Chondrocyte (in vitro differentiated cells): ENCODE measurements at places on chromosomes 7 and 10. TPM values are rescaled to one million over a fixed set of nuclear protein-coding genes. Genes with fewer than 3 reads are reported as not detected.

GRCh38 chr7:66873476-66873875, 47.5 kb upstream of the TMEM248 start:
- H3K36me3 ChIP-seq, result peaks cover 4% of the 10 kb centered on the region
- no peak overlapping the region for H3K4me3 ChIP-seq

DNA sequence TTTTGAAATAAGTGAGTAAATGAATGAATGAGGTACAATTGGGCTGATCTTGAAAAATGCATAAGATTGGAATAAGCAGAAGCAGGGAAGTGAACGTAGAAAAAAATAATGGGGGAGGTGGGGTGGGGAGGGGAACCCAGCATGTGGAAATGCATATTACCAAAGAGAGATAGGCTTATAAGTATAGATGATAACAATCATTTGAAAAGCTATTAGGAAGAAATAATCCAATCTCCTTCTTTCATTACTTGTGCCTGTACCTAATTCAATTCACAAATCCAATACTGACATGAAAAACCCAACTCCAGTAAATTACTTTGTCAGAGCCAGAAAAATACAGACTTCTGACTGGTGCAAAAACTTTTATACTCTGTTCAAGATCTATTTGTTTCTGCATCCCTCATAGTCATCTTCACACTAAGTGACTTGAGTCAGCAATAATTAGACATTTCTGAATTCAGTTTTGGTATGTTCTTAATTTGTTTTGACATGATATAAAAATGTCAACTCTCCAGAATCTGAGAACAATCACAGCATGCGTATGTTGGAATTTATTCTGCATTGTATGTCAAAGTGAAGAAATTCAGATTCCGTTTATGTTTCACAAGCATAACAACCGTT, 99.2 kb downstream of the IQUB start:
- no peak overlapping the region for H3K27ac ChIP-seq
- no peaks in the 10 kb centered on the region for H3K36me3 ChIP-seq
- H3K27me3 ChIP-seq, result peaks cover 6% of the 10 kb centered on the region
- no peaks in the 10 kb centered on the region for H3K4me1 ChIP-seq
- no peak overlapping the region for H3K4me3 ChIP-seq
- no peak for DNase-seq

GRCh38 chr10:78944723-78945312, 123.9 kb upstream of the ZMIZ1 start:
- H3K36me3 ChIP-seq, result no peaks in the 10 kb centered on the region
- no peaks in the 10 kb centered on the region for H3K27me3 ChIP-seq
- no peak for DNase-seq
- H3K4me3 ChIP-seq, result no peak overlapping the region

DNA sequence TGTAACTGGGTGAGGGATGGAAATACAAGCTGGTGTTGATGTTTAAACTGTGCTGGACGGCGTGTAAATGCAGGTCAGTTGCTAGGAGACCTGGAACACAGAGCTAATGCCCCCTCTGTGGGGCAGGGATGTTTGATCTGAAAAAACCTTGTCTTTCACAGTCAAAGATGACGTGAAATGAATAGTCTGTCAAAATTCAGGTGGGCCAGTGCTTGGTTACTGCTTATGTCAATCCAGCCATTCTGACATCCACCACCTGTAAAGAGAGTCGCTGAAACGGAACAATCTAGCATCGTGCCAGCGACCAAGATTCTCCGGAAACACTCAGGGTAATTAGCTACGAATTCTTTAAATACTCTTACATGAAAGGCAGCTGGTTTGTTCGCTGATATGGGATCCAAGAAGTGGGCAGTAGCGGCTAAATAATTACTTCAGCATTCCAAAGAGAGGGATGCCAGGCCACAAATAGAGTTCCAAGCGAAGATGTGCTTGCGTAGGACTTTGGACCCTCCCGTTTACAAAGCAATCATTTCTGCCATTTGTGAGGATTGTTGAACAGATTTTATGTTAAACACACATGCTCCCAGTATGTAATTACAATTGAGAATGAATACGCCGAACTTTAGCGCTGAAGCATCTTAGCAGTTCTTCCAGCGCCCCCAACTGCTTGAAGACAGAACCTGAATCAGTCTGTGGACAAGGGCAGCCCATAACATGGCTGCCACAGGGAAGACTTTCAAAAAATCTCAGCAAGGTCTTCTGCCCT, 7.3 kb upstream of the ASB4 start:
- peaks cover 26% of the 10 kb centered on the region for H3K4me1 ChIP-seq
- no peak for DNase-seq
- no peak overlapping the region for H3K4me3 ChIP-seq
- no peak overlapping the region for H3K27ac ChIP-seq

DNA sequence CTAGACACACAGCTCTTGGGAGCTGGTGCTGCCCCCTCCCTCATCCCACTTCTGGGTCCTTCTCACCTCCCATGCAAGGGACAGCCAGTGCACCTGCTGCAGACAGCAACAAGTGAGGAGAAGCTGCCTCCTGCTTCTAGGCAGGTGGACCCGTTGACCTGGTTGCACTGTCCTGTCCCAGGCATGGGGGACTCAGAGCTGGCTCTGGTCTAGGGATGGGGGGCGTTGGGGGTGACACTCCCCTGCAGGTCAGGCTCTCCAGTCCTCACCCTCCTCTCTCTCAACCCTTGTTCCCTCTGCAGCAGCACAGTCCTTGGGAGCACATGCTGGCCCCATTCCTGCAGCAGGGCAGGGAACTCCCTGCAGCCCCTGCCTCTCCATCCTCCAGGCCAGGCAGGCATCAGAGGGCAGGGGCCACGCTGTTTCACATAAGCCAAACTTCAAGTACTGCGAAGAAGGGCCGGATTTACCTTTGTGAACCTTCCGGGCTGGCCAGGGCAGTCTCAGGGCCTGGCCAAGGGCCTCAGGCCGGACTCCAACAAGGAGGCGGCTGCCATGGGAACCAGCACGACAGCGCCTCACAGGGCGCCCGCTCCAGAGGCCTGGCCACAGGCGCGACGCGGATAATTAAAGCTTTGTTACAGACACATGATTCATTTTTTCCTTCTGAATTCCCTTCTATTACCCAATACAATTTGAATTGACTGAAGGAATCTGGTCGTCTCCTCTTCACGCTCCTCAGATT, 48.5 kb downstream of the RASGEF1A start:
- H3K27me3 ChIP-seq, result peaks cover 24% of the 10 kb centered on the region
- peaks cover 5% of the 10 kb centered on the region for H3K4me1 ChIP-seq
- H3K4me3 ChIP-seq, result no peak overlapping the region
- DNase-seq, result peak; percentile 71
- no peak overlapping the region for H3K27ac ChIP-seq
- H3K36me3 ChIP-seq, result no peaks in the 10 kb centered on the region

DNA sequence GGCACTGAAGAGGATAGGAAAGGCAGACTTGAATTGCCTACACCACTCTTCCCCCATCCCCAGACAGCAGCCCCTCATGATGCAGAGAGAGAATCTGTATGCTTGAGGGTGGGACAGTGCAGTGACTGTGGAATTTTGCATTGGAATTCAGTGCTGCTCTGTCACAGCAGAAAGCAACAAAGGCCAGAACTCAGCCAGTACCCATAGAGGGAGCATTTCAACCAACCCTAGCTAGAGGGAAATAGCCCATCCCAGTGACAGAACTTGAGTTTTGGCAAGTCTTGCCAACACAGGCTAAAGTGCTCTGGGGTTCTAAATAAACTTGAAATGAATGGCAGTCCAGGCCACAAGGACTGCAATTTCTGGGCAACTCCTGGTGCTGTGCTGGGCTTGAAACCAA, 80.4 kb downstream of the TES start:
- no peak overlapping the region for H3K27ac ChIP-seq
- DNase-seq, result no peak
- no peaks in the 10 kb centered on the region for H3K27me3 ChIP-seq
- H3K36me3 ChIP-seq, result peaks cover 2% of the 10 kb centered on the region
- peaks cover 5% of the 10 kb centered on the region for H3K4me1 ChIP-seq
- no peak overlapping the region for H3K4me3 ChIP-seq

DNA sequence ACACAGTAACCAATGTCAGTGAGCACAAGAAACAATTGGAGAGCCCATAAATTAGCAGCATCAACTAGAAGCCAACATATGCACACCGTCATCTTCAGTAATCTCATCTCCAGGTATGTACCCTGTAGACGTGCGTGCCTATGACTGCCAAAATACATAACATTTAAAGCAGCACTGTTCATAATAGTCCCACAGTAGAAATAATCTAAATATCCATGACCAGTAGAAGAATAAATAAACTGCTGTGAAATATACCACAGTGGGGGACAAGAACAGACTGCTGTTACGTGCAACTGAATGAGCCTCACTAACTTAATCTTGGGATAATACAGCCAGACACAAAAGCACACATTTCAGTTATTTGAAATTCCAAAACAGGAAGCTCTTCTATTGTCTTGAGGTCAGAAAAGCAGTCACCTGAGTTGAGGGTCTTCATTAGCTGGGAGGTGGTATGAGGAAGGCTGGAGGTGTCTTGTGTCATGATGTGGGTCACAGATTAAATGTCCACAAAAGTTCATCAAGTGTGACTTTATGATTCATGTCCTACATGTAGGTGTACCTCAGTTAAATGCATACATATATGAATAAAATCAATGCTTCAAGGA, 454.2 kb upstream of the AKR1E2 start:
- H3K27me3 ChIP-seq, result no peaks in the 10 kb centered on the region
- DNase-seq, result no peak
- H3K27ac ChIP-seq, result no peak overlapping the region
- peaks cover 13% of the 10 kb centered on the region for H3K4me1 ChIP-seq

DNA sequence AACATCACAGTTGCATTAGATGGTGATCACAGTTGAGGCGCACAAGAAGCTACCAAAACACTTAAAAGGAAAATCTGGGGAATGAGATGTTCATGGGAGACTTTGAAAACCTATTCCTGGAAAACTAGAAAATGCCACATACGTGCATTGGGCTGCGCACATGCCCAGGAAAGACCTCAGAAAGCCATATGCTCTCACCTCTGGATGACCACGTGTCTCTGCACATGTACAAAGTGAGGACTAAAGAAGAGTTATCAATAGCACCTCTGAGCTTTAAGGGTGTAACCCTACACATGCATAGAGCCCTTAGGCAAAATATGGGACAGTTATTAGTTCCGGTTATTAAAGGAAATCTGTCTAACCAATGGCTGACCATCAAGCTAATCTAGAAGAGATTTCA, 77.7 kb downstream of the CRPPA start:
- H3K27me3 ChIP-seq, result no peaks in the 10 kb centered on the region
- H3K4me3 ChIP-seq, result no peak overlapping the region
- H3K36me3 ChIP-seq, result no peaks in the 10 kb centered on the region
- no peak for DNase-seq
- peaks cover 31% of the 10 kb centered on the region for H3K4me1 ChIP-seq

DNA sequence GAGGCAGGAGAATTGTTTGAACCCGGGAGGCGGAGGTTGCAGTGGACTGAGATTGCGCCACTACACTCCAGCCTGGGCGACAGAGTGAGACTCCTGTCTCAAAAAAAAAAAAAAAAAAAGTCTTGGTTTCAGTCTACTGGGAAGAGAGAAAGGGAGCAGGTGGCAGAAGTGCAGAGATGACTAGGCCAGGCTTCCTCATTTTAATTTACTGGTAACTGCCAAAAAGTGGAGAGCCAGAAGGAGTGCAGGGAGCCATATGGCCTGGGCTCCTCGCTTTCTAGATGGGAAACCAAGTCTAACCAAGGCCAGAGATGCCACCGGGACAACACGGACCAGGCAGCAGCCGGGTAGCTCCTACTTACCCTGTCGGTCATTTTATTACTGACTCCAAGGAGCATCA, 12.2 kb downstream of the SEPHS1 start:
- peaks cover 20% of the 10 kb centered on the region for H3K36me3 ChIP-seq
- H3K4me3 ChIP-seq, result no peak overlapping the region
- peaks cover 13% of the 10 kb centered on the region for H3K4me1 ChIP-seq
- H3K27me3 ChIP-seq, result no peaks in the 10 kb centered on the region

The TIMM23 gene
- 60.2 to 68.2 TPM (median 62.4 TPM) in 3 replicates for total RNA-seq
